ENCODE measurements at places on chromosomes 6 and 20.
A peak's percentile ranks its signal among the peaks of the same experiment; 100 is the strongest.

- no peak for DNase-seq
Observed at GRCh38 chr6:88445188-88445965, 279.2 kb upstream of the CNR1 start.

DNA sequence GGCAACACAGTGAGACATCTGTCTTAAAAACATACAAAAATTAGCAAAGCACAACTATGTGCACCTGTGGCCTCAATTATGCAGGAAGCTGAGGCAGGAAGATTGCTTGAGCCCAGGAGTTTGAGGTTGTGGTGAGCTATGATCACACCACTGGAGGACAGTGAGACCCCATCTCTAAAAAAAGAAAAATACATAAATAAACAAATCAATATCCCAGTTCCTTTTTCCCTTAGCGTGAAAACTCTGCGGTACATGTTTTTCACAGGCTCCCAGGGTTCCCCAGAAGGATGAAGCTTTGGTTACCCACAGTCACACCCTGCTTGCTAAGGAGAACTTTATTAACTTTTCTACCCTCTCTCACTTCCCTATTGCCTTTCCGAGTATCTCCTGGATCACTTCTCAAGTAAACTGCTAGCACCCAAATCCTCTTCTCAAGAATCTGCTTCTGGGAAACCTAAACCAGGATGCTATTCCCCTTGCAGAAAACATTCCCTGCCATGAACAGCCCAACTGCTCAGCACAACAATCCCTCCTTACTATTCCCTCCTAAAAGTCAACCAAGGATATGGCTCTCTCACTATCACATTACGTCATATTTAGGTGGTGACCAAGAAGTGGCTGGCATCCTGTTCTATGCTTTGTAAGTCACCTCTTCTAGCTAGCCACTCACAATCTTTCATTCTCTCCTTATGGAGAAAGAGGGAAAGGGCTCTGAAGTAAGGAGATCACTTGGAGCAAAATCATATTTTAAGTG lies 122.4 kb downstream of the IPCEF1 start:
- DNase-seq: no peak

DNA sequence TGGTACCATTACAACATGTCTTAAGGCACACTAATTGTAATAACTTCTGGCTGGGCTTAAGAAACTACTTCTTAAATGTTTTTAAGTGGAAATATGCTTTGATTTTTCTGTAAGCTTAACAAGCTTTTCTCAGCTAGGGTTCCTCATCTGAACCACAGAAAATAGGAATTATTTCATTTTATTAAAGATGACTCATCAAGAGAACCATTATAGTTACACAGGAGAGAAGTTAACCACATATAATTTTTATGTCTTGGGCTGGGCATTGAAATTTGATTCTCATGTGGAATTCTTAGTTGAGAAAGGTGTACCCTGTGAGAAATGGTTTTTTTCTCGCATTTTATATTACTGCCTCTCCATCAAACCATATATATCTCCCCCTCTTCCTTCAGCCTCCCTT lies 75.1 kb downstream of the QKI start:
- DNase-seq: no peak

- DNase-seq: no peak
Observed at GRCh38 chr20:53328961-53329360, 264.7 kb downstream of the ZNF217 start.

GRCh38 chr20:61186771-61187472 lies 65.1 kb upstream of the CDH4 start:
- DNase-seq: no peak

DNA sequence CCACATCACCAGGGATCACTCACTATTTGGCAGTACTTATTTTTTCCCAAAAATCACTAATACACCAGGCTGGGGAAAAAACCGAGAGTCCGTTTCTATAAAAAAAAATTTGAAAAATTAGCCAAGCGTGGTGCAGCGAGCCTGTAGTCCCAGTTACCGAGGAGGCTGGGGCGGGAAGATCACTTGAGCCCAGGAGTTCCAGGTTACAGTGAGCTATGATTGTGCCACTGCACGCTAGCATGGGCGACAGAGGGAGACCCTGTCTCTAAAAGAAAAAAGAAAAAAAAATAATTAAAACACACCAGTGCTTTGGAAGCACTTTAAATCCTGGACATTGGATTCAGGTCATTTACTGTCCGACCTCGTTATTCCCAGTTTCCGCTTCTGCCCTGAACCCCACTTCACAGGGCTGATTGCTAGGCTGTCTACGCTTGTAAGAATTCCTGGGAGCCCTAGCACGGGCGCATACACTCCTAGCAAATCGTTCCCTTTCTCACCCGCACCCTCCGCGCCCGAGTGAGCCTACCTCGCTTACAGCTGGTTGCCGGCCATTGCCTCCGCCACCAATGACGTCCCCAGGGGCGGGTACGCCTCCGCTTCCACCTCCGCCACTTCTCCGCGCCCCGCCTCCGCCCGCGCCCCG lies at the start of gene TPMT:
Gene TPMT, minus strand, starts transcription at position 571 of the 643 bp plus-strand sequence. CDS start 5,950 bp downstream, outside the sequence.
- peak; percentile 4 for DNase-seq

DNA sequence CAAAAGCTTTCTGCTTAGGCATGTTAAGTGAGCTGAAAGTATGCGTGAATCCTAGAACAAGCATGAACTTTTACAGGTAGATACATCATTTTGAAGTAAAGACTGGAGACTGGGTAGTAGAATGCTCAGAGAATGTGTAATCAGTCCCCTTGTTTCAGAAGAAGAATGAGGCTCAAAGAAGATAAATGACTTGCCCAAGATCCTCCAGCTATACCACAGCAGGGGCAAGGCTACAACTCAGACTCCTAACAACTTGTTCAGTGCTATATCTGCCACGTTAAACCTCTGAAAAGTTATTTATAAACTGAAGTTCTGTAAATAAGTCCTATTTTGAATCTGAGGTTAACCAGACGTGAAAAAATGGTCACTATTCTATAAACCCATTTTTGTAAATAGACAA lies 2.9 kb downstream of the RIPOR2 start:
- DNase-seq: no peak
